COR-L47 (cell line): ENCODE measurements at places on chromosomes 7 and 10.

DNA sequence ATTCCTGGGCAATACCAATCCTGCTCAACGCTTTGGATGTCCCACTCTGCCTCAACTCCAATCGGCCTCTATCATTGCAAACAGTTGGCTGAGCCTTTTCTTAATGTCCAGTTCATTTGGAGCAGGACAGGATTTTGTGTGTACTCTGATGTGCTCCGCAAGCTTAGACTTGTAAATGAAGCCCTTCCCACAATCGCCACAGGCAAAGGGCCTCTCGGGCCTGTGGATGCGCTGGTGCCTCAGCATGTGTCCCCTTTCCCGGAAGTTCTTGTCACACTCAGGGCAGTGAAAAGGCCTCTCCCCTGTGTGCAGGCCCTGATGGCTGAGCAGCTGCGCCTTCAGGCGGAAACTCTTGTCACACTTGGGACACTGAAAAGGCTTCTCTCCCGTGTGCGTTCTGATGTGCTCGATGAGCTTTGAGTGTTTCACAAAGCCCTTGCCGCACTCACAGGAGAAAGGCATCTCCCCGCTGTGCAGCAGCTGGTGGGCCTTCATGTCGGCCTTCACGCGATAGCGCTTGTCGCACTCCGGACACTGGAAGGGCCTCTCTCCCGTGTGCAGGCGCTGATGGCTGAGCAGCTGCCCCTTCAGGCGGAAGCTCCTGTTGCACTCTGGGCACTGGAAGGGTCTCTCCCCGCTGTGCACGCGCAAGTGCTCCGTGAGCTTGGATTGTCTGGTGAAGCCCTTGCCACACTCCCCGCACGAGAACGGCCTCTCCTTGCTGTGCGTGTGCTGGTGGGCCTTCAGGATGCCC is 20.0 kb downstream of the ZNF786 start:
- DNase-seq: no peak

DNA sequence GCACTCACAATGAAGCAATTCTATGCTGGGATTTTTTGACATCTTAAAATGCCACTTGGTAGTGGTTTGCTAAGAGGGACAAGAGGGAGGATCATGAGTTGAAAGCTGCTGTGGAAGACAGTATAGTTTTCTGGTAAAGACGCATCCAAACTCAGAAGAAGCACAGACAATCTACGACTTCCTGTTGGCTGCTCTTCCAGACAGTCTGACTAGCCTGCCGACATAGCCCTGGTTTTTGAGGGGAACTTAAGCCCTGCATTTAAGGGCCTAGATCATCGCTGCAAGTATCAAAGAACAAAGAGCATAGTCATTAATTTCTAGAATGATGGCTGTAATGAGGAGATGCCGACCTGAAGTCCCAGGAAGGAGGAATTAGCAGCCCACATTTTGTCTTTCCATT is 99.9 kb upstream of the IKZF1 start:
- no peak for DNase-seq

GRCh38 chr7:92631850-92632487 is 41.8 kb upstream of the FAM133B start:
- DNase-seq: no peak

DNA sequence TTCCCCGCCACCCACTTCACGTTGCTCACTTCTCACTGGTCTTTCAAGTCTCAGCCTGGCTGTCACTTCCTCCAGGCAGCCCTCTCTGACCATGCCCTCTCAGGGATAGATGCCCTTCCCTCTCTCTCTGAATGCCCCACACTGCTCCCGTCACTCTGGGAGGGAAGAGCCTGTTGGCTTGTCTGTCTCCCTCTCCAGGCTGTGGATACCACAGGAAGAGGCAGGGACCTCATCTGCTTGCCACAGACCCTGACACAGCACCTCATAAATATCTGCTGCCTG is 93.1 kb downstream of the OAT start:
- DNase-seq: no peak

- no peak for DNase-seq
Measured at GRCh38 chr7:143396625-143397556, 11.8 kb downstream of the EPHA1 start.

DNA sequence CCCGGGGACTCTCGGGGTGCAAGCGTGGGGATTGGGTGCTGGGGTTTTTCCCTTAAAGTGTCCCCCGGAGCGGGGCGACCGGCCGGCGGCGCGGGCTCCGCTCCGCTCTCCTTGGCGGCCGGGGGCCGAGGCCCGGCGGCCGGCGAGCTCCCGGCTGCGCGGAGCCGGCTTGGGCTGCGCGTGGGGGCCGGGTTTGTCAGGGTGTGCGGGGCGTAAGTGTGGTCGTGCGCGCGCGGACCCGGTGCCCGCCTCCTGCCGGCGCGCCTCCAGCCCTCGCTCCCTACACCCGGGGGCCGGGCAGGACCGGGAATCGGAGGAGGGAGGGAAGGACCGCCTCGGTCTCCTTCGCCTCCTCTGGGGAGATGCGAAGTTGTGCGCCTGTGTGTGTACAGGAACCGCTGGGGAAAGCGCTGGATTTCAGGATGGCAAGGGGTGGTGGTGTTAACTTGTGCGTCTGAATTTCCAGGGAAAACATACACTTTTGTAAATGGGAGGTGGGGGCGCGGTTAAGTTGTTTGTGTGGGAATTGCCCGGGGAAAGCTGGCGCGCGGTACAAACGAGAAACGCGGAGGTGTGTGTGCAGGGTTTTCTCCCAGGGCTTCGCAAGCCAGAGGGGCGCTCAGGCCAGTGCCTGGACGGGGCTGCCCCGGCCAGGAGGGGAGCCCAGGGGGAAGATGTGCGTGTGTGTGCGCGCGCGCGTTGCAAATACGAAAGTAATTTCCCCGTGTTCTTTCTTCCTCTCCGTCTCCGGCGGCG is 737 bp downstream of the ZMIZ1 start:
- no peak for DNase-seq

DNA sequence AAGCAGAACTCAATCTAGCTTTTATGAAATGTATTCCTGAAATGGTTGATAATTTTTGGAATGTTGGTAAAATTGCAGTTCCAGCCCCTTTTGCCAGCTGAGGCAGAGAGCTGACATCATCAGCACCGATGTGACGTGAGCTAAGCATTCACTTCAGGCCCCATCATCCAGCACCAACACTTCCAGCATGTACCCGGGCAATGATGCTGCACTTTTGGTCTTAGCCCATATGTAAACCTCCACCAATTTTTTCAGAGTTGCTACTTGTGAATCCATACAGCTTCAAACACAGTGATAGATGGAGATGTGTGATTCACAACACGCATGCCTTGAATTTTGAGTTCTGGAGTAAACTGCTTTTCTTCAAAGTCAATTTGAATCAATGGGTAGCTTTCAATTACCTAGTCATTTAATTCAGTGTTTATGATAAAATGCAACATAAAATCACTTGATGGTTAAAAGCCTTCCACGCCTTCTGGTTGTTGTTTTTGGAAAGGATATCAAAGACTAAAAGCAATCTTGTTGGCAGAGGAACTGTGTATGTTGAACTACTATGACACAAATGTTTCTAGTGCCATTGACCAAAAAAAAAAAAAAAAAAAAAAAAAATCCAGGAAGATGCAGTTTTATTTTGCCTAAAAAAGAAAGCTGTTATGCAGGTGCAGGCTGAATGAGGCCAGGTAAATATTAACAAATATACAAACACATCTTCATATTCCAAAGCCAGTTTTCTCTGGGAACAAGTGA is 73.9 kb downstream of the NRP1 start:
- no peak for DNase-seq

GRCh38 chr7:83492802-83493201 is 156.1 kb downstream of the SEMA3E start:
- no peak for DNase-seq

DNA sequence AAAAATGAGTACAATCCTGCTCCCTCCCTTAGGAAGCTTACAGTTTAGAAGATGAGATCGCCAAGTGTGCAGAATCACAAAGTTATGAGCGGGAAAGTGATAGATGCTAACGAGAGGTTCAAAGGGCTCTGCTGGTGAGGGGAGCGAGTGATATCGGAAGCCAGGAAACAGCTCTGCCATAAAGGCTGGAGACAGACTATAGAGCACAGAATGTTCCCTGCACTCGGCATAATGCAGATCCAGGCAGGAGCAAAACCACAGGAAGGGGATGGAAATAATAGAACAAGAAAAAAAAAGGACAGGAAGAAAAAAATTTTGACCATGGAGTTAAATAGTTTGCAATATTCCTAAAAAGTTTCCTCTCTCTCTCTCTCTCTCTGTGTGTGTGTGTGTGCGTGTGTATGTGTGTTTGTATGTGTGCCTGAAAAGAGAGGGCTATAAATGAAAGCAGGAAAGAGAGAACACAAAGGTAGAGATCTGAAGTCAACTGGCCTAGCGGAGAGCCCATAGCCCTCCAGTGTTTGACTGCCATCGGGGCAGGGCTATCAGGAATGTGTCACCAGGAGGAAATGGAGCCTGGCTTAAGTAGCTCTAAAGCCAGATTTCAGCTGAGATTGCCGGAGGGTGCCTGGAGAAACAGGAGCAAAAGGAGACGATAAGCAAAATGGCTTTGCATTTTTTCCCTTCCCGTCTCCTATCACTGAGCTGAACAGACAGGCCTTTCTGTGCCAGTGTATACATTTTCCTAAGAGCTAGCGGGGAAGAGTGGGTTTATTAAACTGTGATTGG is 175.8 kb upstream of the LYZL1 start:
- DNase-seq: no peak

- DNase-seq: no peak
Measured at GRCh38 chr10:106043863-106044262, 1120.6 kb downstream of the SORCS1 start.

DNA sequence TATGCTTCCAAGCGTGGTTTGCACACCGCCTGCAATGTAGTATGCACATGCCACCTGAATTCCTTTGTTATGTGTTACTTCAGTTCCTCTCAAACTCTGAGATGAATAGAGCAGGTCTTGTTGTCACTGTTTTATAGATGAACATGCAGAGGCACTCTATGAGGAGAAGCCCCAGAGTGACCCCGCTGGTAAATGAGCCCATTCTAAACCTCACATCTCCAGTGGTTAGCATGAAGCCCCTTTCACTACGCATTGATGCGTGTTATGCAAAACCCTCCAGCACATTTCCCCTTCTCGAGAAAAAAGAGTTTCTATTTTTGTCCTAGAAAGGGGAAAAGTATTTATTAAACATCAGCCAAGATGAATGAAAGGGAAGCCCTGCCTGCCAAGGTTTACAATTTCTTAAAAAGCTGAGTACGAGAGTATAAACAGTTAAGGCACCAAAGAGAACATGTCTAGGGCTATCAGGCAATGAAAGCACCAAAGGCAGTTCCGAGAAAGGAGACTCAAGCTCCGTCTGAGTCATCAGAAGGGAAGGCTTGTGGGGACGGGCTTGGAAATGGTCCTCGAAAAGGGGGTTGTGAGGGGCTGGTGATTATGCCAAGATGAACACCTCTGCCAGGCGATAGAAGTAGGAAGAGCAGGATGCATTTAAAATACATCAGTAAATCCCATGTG is 58.7 kb upstream of the PFKP start:
- no peak for DNase-seq

DNA sequence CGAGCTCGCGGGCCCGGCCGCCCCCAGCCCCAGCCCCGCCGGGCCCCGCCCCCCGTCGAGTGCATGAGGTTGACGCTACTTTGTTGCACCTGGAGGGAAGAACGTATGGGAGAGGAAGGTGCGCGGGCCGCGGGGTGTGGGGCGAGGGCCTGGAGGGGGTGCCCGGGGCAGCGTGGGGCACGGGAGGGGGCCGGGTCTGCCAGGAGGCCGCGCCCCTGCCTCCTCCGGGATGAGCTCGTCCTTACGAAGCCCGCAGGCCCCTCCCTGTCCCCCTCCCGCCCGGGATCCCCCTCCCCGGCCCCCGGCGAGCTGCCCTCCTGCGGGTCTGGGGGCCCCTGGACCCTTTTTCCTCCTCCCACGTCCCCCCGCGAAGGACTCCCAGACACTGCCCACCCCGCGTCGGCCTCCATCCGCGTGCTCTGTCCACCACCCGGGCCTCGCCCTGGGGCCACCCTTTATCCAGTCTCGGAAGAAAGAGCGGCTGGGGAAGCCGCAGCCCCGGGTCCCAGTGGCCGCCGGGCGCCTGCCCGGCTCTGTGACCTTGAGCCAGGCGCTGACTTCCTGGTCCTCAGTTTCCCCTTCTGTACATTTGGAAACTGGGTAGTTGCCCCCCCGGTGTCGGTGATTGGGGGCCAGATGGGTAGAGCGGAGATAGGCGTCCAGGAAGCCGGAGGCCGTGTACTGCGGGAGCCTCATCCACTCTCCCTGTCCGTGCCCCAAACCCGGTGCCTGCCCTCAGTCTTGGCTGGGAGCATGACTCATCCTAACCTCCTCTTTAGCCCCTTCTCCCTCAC is 521 bp downstream of the LIMK1 start:
- DNase-seq: peak; percentile 50

DNA sequence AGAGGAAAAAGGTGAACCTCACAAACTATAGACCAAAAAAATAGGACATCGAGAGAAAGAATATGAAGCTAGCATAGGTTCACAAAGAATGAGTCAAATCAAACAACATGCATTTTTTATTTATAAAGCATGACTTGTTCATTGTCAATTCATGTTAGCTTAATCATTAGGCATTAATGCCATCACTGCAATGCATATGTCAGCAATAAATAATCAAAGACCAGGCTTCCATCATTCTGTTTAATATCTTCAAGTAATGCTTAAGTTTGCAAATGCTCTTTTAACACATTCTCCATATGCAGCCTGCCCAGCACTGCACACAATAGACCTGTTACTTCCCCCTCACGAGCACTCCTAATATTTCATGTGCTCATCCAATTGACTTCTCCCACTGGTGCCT is 8.9 kb upstream of the MAGI2 start:
- DNase-seq: no peak

- DNase-seq: no peak
Measured at GRCh38 chr10:100662067-100662466, 83.3 kb upstream of the PAX2 start.

GRCh38 chr7:47991741-47992311 is 12.4 kb upstream of the HUS1 start:
- no peak for DNase-seq

- no peak for DNase-seq
Measured at GRCh38 chr7:50706469-50706937, 76.2 kb downstream of the GRB10 start.

DNA sequence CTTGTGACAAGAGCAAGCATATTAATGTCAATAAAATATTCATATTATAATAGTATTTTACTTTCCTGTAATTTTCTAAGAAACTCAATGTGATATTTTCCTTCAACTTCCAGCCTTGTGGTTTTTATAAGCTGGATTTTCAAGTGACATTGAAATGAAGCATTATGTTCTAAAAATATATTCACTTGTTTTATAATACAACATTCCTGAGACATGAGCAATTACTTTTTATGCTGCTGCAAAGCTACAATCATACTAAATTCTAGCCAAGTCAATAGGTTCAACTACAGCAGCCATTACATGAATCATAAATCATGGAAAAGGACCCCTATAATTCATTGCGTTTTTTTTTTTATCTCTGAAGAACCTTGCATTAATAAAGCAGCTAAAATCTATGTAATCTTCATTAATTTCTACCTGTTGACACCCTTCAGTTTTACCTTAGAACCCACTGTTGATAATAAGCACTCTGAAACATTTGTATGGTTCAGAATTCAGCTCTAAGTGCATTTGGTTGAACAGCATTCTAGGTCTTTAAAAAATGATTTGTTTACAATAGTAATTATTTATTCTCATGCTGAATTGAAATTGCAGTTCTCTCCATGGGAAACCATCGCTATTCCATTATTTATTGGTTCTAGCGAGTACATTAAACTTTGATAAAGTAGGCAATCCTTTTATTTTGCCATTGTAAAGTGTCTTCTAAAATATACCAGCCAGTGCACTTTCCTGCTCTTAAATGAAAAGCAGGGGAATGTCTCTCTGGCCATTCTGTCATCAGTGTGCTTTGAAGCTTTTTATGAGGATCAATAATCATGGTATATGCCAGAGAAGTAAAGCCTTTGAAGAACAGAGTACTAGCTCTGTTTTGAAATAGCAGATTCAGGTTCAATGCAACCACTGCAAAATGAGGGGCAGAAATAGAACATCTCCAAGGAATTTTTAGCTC is 132.6 kb downstream of the GNAT3 start:
- DNase-seq: peak; percentile 16

- DNase-seq: no peak
Measured at GRCh38 chr7:56121440-56121839, 5.2 kb upstream of the NUPR2 start.
